Sigmoid colon (tissue), 7 donors: ENCODE measurements at places on chromosomes 3 and 15.

GRCh38 chr3:35200056-35200455 lies 439.3 kb upstream of the ARPP21 start:
- DNase-seq, result no peak

DNA sequence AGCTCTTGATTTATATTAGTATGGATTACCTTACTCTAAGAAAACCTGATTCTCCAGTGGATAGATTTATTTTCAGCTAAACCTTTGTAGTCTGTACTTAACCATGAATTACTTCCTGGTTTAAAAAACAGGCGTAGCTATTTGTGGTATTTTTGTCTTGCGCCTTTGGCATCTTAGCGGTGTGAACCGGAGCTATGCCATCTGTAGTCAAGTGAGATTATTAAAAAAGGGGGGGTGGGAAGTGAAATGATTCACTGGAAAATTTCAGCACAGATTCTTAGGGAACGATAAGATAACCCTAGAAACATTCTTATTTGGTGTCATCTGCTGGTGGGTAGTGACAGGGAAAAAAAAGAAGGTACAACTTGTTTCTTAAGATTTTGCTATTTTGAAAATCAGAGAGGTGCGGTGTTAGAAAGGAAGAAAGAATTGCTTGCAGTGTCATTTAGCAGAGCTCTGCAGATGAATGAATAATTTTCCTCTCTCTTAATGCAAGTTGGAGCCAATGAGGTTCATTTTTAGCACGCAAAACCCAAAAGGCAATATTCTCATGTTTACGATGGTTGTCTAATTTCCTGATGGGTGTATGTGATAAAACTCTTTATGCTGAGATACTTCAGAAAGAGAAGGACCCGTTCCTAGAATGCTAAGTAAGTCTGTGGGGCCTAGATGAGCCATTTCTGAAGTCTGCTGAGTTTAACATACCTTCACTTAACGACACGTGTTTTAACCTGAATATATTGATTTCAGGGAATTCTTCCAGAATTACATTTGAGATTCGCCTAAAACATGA lies 44.0 kb downstream of the PSMD6 start:
- no peak for DNase-seq

DNA sequence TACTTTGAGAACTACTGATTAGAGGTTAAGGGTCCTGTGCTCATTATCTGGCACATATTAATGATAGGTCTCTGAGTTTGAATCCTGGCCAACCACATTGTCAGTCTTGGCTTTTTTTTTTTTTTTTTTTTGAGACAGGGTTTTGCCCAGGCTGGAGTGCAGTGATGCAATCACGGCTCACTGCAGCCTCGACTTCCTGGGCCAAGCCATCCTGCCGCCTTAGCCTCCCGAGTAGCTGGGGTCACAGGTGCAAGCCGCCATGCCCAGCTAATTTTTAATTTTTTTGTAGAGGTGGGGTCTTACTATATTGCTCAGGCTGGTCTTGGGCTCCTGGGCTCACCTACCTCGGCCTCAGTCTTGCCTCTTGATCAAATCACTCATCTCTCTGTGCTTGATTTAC lies 547 bp upstream of the PCCB start:
- no peak for DNase-seq

- no peak for DNase-seq
These were observed 153.2 kb downstream of the LRRC28 start for GRCh38 chr15:99404454-99404853.

DNA sequence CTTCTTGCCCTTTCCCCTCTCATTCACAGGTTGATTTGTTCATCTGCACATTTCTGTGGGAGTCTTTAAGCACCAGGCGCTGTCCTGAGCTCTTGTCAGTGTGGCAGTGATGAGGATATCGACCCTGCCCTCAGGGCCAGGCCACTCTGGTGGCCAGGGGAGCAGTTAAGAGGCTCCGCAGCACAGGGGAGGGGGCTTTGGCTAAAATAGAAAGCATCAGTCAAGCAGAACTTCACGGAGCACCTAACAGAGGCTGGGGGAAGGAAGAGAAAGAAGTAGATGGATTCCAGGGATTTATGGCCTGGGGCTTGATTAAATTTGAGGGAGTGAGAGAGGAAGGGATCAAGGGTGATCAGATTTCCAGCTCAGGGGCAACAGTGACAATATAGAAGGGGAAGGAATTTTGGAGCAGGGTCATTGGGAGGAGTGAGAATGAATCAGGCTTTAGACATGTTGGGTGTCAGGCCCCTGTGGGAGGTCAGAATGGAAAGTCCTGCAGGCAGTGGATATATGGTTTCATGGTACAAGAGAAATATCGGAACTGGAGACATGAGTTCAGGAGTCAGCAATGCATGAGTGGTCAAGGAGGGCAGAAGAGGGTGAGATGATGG lies 73.0 kb upstream of the GLCE start:
- no peak for DNase-seq

DNA sequence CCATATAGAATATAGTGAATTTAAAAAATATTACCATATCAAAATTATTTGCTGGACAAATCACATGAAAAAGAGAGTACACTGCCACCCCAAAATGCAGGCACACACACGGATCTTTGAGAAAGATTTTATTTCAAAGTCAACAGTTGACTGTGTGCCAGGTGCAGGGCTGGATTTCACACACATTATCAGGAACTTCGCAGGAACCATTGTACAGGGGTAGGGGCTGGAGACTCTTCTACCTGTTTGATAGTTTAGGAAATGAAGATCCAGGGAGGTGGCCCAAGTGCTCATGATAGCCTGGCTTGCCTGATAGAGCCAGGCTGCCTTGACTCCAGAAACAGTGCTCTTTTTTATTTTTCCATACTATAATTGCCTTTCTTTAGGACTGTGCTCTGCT lies 54.2 kb downstream of the IL1RAP start:
- no peak for DNase-seq

- DNase-seq, result no peak
These were observed 25.3 kb upstream of the CORO2B start for GRCh38 chr15:68553314-68553993.

- peak; percentile 89 for DNase-seq
These were observed 52.2 kb downstream of the SEMA5B start for GRCh38 chr3:122975163-122975923.

GRCh38 chr15:82138306-82138705 lies 92.5 kb upstream of the MEX3B start:
- DNase-seq, result no peak
